ENCODE measurements at places on chromosomes 16 and 17.

DNA sequence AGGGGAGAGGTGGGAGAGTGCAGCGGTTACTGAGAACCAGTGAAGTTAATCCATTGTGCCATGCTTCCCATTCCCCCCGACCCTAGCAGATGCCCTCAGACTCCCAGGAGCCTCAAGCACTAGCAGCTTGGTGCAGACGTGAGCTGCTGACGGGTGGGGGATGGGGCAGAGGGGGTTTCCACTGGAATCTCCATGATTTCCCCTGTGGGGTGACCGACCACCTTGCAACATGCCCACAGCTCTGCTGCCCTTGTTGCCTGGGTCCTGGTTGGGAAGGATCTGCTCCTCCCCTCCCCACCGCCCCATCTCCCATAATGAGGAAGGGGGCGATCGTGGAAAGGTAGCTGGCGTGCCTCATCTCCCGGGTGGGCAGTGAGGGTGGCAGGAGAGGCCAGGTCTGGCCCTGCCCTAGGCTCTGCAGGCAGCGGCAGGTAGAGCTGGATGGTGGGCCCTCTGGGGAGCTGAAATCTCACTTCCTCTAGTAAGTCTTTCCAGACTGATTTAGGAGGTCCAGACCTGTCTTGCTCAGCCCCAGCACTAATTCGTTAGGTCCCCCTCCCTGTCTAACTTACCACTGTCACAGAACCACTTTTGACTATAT, 9.6 kb downstream of the FLOT2 start:
- no peak for DNase-seq

DNA sequence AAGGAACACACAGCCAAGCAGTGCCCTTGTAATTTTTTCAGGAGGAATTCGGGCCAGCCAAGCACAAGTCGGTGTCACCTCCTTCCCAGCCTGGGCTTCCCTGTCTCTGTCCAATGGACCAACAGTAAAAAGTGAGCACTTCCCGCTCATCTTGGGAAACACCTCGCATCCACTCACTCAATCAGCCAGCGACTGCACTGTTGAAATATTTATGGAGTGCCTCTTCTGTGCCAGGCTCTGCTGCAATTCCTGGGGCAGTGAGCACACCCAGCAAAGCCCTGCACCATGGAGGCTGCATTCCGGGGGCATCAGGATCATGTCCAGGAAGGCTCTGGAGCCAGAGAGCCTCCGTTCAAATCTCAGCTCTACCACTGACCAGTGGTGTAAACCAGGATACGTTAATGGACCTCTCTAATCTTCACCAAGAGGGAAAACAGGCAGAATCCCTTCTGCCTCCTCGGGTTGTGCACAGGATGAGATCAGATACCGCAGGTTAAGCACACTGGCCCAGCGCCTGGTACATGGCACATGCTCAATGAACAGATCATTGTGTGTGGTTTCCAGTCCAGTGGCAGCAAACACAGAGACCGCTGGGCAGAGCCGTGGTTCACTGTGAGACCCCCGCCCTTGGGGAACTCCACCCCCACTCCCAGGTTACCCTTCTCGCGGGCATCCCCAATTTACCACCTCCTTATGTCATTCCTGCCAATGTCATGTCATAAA, 194.3 kb downstream of the ZNF423 start:
- no peak for DNase-seq

GRCh38 chr16:56428091-56428490, 2.7 kb upstream of the AMFR start:
- DNase-seq = no peak

DNA sequence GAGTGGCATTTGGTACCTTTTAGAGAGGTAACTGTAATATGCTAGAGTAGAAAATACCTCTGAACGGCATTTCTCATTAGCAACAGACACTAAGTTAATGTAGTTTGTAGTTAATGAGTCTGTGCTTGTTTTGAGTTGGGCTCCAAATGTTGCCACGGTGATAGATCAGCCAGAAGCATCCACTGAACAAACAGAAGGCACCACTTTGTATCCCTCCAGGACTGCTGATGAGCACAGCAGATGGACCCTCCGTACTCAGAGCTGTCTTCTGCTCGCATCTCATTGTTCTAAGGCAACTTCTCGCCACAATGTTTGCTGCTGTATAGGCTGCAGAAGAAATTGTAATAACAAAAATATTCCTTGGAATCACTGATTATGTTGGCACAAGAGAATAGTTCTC, 56.1 kb downstream of the TNRC6C start:
- no peak for DNase-seq
